ENCODE measurements at places on chromosomes 11 and 22.

DNA sequence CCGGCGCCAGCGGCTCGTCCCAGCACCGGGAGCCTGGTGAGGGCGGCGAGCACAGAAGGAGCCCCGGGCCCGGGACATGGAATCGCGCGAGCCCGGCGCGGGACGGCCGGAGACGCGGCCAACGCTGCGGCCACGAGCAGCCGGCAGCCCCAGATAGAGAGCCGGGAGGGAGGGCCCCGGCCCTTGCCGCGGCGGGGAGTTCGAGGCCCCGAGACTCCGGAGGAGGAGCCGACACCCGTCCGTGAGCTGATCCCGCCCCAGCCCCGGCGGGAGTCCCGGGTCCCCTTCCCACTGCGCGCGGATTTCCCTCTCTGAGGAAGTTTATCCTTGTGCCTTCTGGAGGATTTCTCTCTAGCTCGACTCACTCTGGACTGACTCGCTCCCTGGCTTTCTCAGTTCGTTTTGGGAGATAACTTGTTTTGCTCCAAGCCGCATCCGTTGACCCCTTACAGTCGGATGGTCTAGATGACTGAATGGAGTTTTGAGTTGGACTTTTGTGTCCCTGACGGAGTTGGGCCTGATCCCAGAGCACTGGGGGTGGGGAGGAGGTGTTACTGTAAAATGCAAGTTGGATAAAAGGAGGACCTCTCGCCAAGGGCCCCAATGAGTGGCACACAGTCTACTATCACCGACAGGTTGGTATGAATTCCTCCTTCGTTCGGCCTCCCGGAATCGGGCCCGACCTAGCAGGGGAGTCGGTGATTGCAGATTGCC is 585 bp downstream of the ARHGEF12 start:
- no peak for DNase-seq

DNA sequence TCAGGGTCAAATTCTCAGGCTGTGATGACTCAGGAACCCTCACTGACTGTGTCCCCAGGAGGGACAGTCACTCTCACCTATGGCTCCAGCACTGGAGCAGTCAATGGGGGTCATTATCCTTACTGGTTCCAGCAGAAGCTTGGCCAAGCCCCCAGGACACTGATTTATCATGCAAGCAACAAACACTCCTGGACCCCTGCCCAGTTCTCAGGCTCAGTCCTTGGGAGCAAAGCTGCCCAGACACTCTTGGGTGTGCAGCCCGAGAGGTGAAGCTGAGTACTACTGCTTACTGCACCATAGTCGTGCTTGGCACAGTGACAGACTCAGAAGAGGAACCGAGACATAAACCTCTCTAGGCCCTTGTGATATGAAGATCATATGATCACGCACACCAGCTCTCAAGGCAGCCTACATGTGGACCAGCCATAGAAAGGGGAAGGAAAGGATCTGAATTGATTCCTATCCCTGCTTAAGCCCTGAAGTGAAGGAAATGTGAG is 58.2 kb downstream of the ZNF280B start:
- no peak for DNase-seq

GRCh38 chr11:128570632-128571031 is 16.7 kb downstream of the ETS1 start:
- DNase-seq: no peak

GRCh38 chr11:66883016-66883965 is 26.4 kb downstream of the LRFN4 start:
- peak; percentile 73 for DNase-seq

DNA sequence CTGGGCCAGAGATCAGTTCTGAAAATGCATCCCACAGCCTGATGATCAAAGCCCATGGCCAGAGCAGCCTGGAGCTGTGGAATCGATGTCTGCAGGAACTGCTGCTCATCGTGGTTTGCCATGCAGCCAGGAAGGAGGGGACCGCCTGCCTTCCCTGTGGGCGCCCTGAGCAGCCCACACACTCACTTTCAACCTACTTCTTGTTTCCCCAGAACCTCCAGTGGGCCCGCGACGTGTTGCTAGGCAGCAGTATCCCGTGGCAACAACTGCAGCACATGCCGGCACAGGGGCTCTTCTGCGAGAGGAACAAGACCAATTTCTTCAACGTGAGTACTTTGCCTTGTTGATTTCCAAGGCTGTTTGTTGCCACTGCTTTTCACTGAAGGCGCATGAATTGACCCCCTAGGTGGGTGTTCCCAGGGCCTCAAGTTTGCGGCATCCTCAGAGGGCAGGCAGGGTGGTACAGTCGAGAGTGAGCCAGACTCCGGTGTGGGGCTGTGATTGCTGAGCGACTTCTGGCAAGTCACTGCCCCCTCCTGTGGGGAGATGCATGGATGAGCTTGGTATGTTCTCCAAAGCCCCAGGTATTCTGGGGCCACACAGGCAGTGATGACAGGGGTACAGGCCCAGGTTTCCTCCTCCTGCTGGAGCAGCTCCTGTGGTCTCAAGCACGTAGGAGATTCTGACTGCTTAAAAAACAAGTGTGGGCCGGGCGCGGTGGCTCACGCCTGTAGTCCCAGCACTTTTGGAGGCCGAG is 47.0 kb upstream of the SUSD2 start:
- DNase-seq: no peak

- DNase-seq: no peak
Observed at GRCh38 chr11:44814881-44815592, 88.3 kb downstream of the TSPAN18 start.

DNA sequence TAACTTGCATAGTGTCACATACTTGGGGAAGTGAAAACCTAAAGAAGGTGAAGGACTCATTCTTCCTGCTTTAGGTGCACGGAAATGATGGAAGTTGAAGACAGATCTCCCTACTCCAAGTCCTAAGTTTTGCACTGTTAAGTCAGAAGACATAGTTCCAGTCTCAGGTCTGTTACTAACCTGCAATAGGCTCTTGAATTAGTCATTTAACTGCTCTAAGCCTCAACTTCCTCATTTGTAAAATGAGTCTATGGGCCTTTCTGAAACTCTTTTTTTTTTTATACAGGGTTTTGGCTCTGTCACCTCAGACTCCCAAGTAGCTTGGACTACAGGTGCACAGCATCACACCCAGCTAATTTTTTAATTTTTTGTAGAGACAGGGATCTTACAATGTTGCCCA is 30.8 kb upstream of the POU2AF1 start:
- DNase-seq: no peak

- no peak for DNase-seq
Observed at GRCh38 chr22:43745411-43745770, 66.7 kb downstream of the EFCAB6 start.

GRCh38 chr11:66131937-66132632 is 62.0 kb downstream of the PACS1 start:
- no peak for DNase-seq

GRCh38 chr22:45334068-45334467 is 24.3 kb downstream of the FAM118A start:
- no peak for DNase-seq

- DNase-seq: no peak
Observed at GRCh38 chr11:82890936-82891335, 9.3 kb downstream of the PRCP start.

DNA sequence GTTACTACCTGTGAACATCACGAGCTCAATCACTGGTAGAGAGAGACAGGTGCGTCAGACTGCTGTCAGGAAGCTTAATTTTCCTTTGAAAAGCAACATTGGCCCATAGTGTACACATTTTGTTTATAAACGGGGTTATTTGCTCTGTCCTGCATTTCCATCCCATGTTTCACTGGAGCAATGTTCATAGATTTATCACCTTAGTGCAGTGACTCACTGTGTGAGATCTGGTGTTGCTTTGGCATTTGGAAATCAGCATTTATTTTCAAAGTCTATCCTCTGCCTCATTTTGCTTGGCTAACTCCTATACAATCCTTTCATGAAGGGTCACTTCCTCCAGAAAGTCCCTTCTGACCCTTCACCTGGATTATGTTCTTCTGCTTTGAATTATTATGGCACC is 529.1 kb downstream of the NELL1 start:
- DNase-seq: no peak

DNA sequence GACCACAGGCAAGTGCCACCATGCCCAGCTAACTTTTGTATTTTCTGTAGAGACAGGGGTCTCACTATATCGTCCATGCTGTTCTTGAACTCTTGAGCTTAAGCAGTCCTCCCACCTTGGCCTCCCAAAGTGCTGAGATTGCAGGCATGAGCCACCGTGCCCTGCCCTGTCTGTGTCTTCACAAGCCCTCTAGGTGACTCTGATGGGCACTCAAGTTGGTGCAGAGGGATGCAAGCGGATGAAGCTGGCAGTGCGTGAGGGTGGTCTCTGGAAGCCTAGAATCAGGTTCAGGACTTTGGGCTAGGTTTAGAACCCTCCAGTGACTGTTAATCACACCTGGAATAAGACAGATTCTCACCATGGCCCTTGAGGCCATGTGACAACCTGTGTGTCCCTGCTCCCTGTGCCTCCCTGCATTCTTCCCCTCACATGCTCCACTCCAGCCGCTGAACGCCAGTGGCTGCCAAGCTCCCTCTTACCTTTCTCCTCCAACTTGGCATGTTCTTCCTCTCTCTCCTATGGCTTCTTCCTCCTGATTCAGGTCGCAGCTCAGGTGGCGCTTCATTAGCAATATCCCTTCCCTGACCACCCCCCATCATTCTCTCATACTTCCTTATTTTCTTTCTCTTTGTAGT is 242.3 kb upstream of the TBCEL start:
- DNase-seq: no peak

- no peak for DNase-seq
Observed at GRCh38 chr11:93524858-93525257, 18.3 kb downstream of the SMCO4 start.

DNA sequence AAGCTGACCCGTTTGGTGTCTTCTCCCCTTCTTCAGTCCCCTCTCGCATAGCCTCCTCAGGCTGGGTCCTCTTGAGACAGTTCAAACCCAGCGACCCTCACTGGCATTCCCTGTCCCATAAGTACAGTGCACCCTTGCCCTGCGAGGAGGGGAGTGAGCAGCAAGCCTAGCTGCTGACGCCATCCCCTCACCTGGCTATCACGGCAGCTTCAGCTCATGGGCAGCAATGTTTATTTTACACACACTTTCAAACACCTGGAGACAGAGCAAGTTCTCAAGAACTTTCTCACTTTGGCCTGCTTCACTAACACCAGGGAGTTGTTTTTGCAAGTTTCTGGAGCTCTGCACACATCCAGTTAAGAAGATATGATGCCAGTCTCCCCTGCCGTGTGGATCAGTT is 189.6 kb upstream of the E2F8 start:
- DNase-seq: no peak

- peak; percentile 24 for DNase-seq
Observed at GRCh38 chr11:119175493-119176077, 7.1 kb downstream of the NLRX1 start.

DNA sequence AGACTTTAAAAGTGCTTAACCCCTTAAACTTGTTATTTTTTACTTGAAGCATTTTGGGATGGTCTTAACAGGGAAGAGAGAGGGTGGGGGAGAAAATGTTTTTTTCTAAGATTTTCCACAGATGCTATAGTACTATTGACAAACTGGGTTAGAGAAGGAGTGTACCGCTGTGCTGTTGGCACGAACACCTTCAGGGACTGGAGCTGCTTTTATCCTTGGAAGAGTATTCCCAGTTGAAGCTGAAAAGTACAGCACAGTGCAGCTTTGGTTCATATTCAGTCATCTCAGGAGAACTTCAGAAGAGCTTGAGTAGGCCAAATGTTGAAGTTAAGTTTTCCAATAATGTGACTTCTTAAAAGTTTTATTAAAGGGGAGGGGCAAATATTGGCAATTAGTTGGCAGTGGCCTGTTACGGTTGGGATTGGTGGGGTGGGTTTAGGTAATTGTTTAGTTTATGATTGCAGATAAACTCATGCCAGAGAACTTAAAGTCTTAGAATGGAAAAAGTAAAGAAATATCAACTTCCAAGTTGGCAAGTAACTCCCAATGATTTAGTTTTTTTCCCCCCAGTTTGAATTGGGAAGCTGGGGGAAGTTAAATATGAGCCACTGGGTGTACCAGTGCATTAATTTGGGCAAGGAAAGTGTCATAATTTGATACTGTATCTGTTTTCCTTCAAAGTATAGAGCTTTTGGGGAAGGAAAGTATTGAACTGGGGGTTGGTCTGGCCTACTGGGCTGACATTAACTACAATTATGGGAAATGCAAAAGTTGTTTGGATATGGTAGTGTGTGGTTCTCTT is 2.8 kb downstream of the MALAT1 start:
- DNase-seq: peak; percentile 24

DNA sequence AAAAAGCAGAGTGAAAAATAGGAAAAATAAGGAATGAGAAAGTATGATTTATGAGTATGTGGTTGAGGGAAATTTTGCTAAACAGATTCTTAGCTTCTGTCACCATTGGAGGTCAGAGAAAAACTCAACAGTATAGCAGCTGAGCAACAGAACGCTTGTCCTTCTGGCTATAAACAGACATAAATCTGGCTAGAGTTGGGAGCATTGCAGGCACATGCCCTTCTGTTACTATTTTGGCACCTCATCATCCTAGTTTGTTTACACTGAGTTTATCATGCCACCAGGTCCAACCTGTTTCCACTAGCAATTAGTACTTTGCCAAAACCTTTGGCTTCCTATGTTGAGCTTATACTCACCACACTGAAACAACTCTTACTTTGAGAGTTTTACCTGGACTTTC is 6.9 kb downstream of the UBE4A start:
- no peak for DNase-seq

DNA sequence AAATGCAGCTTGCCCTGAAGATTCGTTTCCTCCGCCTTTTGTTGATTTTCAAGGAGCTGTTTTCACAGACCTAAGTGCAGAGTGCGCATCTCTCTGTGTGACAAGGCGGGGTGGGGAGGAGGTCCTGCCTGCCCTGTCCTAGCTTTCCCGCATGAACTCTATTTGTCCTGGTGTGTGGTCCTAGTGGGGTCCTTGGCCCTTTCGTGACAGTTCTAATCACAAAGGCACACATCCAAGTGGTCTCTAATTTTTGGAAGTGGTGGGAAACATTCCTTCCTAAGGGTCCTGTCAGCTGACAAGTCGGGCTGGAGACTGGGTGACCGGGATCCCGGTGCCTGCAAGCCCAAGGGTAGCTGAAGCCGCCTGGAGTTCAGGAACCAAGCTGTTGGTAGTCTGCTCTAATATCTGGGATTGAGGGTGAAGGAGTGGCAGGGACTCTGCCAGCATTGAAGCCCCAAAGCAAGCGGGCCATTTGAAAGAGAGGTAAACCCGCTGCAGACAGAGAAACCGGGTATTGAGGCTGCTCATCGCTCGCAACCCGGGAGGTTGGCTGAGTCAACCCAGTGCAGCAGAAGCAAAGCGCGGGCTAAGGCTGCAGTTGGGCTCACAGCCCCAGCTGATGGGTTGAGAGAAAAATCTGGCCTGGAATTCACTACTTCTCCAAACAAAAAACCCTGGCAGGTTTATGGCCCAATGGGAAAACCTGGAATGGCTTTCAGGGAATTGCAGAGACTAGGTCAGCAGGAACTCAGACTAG is 28.1 kb upstream of the FBXO3 start:
- DNase-seq: peak; percentile 72

DNA sequence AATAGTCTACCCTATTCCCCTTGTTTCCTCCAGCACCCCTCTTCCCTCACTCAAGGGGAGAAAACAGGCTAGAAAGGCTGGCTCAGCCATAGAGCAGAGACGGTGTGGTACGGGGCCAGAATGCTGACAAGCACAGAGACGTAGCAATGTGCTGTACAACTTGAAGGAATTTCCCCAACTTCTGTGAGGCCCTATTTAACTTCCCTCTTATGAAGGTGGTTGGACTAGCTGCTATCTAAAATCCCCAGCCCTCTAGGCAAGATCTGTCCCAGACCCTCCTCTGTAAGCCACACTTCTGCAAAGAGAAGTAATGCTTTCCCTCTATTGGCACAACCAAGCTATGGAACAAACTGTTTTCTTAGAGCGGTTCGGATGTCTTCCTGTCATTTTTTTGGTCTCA is 37.8 kb downstream of the PLEKHA7 start:
- DNase-seq: no peak
